Stimulated activated naive CD8-positive, alpha-beta T cell treated with anti-CD3 and anti-CD28 coated beads, Interleukin-15, Interleukin-2, amounts not matched to agents 100 U/mL and 50 U/mL, for 24 hours (primary cell): ENCODE measurements at places on chromosomes 1 and 21.

DNA sequence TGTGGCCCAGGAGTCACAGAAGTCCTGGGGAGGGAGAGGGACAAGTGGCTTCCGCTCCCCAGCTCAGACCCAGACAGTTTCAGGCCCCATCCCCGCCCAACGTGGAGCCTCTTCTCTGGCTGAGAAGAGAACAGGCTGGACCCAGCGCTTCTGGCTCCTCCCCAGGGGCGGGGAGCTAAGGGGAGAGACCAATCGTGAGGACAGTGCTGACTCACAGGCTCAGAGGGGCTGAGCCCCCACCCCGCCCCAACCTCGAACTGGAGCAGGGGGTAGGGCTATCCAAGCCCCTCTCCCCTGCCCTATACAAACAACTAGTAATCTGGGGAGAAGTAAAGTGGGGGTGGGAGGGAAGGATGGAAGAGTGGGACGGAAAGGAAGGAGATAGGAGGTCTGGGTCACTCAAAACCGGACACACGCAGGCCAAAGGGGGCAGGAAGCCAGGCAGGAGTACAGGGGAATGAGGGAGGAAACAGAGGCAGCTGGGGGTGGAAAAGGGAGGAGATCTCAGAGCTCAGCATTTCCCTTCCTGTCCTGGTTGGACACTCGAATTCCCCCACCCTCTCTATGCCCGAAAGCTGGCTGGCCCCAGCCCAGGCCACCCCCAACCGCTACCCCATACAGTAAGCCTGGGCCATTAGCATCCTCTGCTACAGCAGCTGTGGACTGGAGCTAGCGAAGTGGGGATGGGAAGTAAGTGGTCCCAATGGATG is at the start of gene SHC1:
SHC1 (minus strand) TSS at position 117 of the 710 bp plus-strand sequence. CDS start 221 bp downstream, outside the sequence.
- DNase-seq: peak; percentile 57

DNA sequence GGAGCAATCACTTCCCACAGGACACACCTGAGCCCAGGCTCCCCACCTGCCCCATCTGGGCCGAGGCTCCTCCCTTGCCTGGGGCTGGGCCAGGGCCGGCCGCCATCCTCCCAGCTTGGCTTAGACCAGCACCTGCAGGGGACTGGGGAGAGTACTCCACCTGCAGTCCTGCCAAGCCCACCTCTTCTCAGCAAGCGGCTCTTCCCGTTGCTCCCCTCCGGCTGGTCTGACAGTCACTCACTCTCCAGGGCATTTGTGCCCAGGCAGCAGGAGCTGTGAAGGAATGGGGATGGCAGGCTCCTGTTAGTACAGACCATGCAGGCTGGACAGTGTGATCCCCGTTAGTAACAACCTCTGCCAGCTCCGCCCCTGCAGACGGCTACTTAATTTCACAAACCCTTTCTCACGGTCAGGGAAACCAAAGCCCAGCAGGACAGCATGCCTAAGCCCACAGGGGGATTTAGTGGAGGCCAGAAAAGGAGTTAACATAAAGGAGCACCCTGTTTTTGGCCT is at the start of gene FYB2:
FYB2 (minus strand) TSS at position 18 of the 513 bp plus-strand sequence. CDS start 114 bp downstream, outside the sequence.
- DNase-seq: no peak

- DNase-seq: no peak
Measured at GRCh38 chr1:181080556-181080955, 7.9 kb upstream of the IER5 start.

GRCh38 chr1:109228167-109228566 is 14.4 kb downstream of the SARS1 start:
- no peak for DNase-seq

DNA sequence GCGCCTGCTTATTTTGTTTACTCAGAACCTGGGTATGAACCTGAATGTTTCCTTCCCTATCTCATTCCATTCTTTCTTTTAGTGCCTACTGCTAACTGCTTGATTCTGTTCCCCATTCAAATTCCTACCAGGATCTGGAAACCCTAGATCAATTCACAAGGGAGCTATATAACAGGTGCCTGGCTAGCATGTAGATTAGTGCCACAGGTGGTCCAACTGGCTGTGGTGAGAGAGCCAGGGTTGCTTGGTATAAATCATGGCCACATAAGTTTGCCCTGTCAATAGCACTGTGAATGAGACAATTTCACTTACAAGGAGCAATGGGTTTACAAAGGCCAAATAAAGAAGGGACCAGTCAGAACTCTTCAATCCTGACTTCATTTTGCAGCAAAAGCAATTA is 6.6 kb upstream of the PRPF38B start:
- no peak for DNase-seq

DNA sequence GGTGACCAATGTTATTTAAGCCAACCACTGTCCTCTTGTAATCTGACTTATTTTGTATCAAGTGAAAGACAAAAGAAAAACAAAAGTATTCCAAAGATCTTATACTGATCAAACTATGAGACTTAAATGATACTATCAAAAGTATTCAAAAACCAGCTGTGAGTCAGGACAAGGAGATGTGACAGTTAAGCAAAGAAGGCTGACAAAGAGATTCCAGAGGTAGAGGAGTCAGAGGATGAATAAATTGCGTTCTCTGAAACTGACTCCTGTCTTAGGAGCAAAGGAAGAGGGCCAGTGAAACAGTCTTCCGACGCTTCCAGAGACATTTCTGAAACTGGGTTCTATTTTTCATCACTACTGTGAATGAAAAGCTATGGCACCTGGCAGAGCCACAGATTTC is 20.9 kb downstream of the TMEM50B start:
- DNase-seq: no peak
